Activated naive CD4-positive, alpha-beta T cell treated with anti-CD3 and anti-CD28 coated beads for 36 hours (primary cell): ENCODE measurements at places on chromosomes 3 and 15. TPM values are rescaled to one million over a fixed set of nuclear protein-coding genes. Genes with fewer than 3 reads are reported as not detected.
A peak's percentile ranks its signal among the peaks of the same experiment; 100 is the strongest.

- no peak for DNase-seq
These were observed 80.1 kb downstream of the SLC6A1 start for GRCh38 chr3:11072631-11073030.

DNA sequence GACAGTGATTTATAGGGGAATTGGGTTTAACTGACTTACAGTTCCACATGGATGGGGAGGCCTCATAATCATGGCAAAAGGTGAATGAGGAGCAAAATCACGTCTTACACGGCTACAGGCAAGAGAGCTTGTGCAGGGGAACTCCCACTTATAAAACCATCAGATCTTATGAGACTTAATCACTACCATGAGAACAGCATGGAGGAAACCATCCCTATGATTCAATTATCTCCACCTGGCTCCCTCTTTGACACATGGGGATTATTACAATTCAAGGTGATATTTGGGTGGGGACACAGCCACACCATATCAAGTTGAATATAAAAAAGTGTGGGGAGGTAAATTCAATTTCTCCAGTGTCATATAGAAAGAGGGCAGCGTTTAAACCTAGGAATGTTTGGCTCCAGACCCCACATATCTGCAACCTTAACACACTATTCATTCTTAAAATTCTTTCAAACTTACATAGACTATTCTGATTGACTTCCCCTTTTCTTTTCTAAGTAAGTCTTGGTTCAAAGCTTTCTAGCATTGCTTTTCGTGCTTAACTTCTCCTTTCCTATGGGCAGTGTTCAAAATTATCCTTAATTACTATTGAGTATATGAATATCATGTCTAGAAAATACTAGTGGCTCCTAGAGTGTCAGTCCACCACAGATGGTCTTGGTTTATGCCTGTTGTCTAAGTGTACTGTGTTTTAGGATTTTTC lies 446.7 kb upstream of the GBE1 start:
- DNase-seq, result no peak

DNA sequence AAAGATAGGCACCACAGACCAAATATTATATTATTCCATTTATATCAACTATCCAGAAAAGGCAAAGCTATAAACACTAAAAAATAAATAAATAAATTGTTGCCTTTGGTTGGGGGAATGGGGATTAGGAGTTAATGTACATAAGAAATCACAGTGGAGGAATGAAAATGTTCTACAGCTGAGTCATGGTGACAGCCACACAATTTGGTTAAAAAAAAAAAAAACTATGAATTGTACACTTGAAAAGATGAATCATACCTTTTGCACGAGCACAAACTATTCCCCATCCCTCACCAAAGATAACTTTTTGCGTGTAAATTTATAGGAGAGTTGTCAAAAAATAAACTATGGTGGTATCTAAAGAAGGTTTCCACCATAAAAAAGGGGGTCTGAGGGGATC lies 103.2 kb downstream of the TBC1D5 start:
- no peak for DNase-seq

DNA sequence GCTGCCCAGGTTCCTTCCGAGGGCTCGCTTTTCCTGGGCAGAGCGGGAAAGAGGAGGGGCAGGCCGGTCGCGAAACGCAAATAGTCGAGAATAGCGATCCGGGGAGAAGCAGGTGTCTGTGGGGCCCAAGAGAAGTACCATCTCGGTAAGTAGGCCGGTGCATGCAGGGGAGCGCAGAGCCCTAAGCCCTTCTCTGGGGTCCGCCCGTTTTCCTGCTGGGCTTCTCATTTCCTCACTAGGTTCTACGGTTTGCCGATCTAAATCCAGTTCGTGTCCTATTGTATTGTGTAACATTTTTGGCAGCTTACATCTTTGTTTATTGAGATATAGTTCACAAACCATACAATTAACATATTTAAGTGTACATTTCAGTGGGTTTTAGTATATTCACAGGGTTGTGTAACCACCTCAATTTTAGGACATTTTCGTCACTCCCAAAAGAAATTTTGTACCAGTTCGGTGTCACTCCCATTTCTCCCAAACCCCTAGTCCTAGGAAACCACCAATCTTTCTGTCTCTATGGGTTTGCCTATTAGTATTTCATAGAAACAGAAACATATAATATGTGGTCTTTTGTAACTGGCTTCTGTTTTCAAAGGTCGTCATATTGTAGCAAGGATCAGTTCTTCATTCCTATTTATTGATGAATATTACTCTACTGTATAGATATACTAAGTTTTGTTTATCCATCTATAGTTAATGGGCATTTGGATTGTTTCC lies 6.8 kb upstream of the TRIM69 start:
- DNase-seq, result peak; percentile 43

DNA sequence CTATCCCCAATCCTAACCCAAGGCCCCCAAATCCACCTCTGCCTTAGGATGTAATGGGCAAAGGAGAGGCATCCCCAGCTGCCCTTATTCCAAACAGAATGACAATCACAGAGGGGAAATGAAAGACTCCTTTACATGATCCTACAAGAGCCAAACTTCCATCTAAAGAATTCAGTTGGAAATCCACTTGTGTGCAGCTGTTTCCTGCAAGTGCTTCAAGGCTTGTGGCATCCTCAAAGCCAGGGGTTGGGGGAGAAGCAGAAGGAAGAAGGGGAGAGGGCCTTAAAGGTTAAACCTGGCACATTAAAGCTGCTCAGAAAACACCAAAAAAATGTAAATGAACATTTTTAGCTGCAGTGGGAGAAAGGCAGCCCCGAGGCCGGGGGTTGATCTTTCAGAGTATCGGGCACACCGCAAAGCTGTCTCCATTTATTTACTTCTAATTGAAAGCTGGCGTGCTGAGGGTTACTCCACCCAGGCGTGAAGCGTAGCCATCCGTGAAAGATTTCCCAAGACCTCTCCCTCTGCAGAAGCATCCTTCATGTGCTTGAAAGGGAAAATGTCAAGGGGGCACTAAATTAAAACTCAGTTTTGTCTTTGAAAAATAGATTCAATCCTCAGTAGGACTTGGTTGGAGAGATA lies 217.8 kb downstream of the SHQ1 start:
- no peak for DNase-seq

GRCh38 chr3:120982608-120983320 lies 74.8 kb downstream of the STXBP5L start:
- no peak for DNase-seq

DNA sequence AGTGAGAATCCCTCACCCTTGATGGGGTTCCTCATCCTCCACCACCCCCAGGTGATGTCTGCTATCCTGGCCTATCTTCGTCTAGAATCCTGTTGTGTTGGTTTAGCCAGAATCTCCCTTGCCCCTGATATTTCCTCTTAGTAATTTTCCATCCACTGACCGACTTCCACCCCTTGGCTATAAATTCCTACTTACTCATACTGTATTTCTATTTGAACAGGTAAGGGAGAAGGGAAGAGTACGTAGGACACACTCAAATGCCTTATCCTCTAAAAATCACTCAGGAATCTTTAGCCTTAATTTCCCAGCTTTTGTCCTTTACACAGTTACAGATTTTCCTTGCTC lies 678 bp upstream of the TFG start:
- no peak for DNase-seq

DNA sequence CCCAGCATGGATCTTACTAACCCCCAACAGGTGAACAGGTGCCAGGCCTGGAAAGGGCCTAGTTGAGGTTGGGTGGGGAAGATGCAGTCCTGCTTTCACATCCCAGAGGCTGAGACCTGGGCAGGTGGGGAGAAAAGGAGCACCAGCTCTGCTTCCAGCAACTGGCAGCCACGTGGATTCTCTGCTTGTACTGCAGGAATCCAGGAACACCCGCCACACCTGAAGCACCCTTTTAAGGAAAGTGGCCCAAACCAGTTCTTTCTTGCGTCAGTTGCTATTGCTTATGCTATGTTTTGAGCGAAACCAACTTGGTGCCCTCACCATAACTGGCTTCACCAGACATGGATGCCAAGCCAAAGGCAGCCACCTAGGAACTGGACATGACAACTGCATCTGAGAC lies 28.1 kb upstream of the NEO1 start:
- DNase-seq, result no peak

DNA sequence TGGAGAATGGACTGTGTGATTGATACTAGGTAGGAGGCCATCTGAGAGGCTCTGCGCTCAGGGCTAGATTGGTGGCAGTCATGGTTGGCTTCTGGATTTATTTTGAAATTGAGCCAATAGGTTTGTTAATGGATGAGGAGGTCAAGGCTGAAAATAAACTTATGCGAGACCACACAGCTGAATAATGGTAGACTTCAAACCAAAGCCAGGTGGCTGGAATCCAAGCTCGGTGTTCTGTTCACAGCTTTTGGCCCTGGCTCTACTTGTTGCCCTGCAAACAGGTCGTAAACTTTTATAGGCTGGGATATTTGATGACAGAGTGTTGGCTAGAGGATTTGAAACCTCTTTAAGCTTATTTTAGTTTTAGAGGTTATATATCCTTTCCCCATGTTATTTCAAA lies 160.4 kb downstream of the CHL1 start:
- no peak for DNase-seq

DNA sequence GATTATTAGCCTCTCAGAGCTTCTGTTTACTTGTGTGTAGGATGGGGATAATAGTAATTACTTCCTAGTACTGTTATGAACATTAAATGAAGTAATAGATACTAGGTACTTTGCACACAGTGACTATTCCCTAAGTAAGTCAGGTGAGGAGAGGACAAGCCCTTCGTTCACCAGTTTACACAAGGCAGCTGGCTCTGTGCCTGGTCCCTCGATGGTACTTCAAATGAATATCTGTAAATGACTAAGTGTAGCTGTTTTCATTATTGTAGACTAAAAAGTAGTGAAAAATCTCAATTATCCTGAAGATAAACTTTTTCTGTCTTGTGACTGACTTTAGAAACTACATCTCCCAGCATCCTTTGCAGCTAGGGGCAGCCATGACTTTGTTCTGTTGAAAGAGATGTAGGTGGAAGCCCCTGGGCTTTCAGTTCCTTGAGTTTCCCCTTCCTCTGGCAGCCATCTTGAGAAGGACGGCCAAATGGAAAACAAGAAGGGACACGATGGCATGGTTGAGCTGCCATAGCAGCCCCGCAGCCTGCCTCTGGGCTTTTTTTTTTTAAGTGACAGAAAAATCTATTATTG lies 11.7 kb upstream of the WNT7A start:
- peak; percentile 34 for DNase-seq

DNA sequence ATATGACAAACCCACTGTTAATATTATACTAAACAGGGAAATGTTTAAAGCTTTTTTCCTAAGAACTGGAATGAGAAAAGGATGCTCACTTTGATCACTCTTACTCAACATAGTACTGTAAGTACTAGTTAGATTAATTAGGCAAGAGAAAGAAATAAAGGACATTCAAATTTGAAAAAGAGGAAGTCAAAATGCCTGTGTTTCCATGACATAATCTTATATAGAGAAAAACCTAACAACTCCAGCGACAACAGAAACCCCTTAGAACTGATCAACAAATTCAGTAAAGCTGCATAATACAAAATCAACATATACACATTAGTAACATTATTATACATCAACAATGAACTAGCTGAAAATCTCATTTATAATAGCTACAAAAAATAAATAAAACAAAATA lies 200.6 kb upstream of the ROBO1 start:
- no peak for DNase-seq

DNA sequence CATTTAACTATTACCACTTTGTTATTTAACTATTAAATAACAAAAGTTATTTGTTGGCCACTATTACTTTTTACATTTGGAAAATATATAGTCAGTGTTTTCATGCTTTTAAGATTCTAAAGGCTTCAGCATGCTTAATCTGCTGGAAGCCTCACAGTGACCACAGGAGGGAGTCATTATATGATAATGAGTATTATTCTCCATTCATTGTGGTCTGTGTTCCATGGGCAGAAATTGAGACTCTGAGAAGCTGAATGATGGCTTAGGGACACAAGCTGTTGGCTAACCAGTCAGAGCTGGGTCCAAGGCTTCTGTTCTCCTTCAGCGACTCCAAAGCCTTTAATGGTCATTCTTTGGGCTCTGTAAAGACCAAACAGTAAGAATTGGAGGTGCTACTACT lies 64.7 kb downstream of the BFSP2 start:
- no peak for DNase-seq

GRCh38 chr15:57340682-57341259 lies 35.5 kb upstream of the CGNL1 start:
- peak; percentile 52 for DNase-seq

- no peak for DNase-seq
These were observed 4.8 kb upstream of the USP3 start for GRCh38 chr15:63499611-63500010.

DNA sequence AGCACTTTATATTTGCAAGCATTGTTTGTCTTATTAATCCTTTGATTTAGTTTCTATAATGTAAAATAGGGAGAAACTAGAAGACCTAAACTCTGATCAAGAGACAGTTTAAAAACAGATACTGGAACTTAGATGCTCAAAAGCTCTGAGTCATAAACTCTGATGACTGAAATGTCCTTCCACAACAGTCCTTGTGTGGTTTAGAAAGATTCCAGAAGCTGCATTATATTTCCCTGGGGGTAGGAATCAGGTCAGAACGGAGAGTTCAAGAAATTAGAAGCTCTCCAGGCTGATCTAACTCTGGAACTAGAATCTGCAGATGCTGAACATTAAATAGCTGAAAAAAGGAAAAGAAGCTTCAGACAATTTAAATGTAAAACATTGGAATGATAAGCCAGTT lies 18.3 kb upstream of the ONECUT1 start:
- DNase-seq, result no peak

- DNase-seq, result no peak
These were observed 289.7 kb upstream of the TPRG1 start for GRCh38 chr3:188881954-188882641.

GRCh38 chr3:127770671-127771355 lies 51.5 kb downstream of the MGLL start:
- no peak for DNase-seq

GRCh38 chr3:61340931-61341461 lies 89.7 kb upstream of the FHIT start:
- DNase-seq, result no peak

- no peak for DNase-seq
These were observed 156.2 kb upstream of the UMPS start for GRCh38 chr3:124574012-124574411.

DNA sequence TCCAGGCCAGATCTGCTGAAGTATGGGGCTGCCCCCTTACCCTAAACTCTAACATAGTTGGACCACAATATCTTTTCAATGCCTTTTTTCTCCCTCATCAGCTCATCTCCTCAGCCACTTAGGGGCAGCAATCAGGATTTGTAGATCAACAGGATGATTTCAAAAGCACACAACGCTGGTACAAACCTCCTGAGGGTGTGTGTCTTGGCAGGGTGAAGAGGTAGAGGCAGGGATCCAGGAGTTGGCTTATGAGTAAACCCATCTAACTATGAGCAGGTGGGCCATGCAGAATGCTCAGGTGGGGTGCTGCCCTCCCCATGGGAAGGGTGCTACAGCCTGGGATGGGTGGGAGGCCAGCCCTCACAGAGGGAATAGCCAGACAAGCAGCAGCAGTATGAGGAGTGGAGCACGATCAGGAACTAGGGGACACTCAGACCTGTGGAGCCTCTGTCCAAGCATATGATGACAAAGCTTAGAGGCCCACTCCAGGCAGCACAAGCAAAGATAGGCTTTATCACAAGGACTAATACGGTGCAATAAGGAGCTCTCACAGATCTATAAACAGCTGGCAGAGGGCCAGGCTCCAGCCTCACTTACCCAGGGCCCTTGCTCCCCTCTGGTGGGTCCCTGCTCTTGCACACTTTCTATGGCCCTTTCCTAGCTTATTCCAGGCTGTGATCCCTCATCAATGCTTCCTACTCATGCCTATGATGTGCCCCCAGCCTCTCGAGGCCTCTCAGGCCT lies 32.2 kb downstream of the IL20RB start:
- no peak for DNase-seq

ISLR gene
- total RNA-seq, result not detected

CCR1 gene
- total RNA-seq, result not detected

THSD4 gene
- total RNA-seq, result not detected

DGKG gene
- 0.25 TPM for total RNA-seq

PARP15 gene
- total RNA-seq, result 5.1 TPM

CP gene
- total RNA-seq, result not detected

ENTPD3 gene
- total RNA-seq, result not detected
